ENCODE measurements at places on chromosomes 7 and 10.

DNA sequence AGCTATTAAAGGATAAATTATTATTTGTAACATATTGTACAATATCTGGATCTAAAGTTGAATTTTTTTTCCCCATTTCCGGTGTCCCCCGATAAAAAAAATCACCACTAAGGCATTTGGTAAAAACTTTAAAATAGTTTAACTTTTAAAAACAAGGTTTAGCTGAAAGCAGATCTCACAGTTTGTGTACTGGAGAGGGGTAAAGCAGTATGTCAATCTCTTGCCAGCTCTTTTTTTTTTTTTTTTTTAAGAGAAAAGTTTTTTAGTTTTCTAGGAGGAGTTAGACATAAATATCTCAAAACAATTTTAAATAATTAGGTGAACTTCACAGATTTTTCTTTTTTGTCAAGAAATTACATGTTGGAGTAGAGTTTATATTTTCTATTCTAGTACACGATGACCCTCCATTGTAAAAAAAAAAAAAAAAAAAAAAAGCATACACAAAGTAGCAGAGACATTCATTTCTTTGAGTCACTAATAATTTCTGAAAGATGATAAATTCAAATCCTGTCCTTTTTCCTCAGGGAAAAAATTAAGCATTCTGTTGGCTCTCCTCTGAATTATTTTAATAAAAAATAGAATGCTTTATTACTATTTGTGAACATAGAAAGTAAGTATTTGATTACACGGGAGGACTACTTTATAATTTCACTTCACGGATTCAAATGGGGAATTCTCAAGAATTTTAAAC is 1.9 kb upstream of the HBP1 start:
- DNase-seq = no peak

GRCh38 chr7:18064242-18064838 is 36.7 kb upstream of the PRPS1L1 start:
- no peak for DNase-seq

GRCh38 chr7:158026636-158027265 is 560.9 kb downstream of the PTPRN2 start:
- no peak for DNase-seq

DNA sequence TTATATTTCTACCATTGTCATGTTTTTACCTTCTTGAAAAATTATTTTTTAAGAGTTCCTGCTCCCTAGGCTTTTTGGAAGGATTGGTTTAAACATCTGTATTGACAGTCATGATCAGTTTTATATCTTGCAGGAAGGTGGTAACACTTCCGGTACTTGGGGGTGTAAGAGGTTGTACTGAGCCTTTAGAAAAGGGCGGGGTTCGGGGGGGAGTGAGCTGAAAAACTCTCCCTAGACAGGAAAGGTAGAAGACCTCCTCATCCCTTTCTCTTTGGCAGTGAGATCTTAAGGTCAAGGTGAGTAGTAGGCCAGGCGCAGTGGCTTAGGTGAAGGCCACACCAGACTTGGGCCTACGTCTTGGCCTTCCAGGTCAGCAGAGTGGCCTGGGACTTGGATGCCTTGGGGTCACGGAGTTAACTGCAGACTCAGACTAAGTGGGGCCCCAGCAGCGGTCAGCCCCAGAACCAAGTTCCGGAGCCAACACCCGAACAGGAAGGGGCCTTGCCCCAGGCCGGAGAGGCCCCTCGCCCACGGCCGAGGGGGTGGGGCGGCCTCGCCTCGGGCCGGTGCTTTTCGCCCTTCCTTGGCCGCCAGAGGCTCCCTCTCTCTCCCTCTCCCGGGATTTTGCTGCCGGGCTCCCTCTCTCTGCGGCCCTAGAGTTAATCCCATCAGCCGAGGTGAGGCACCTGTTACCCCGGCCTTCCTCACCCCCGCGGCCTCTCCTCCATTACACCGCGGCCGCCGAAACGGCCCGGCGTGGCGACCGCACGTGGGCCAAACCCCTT is at the start of gene PPP1R9A:
PPP1R9A (plus strand) TSS at position 569 of the 785 bp plus-strand sequence. CDS start 2,520 bp downstream, outside the sequence.
- no peak for DNase-seq
